Endodermal cell (in vitro differentiated cells): ENCODE measurements at places on chromosomes 1 and 21.

GRCh38 chr1:182607566-182607965 lies 3.4 kb upstream of the RGS16 start:
- no peak overlapping the region for H3K27ac ChIP-seq
- DNase-seq, result no peak

GRCh38 chr21:36916718-36917117 lies 49.8 kb downstream of the HLCS start:
- peaks cover 3% of the 10 kb centered on the region for H3K4me1 ChIP-seq
- DNase-seq, result no peak
- H3K36me3 ChIP-seq, result no peaks in the 10 kb centered on the region
- no peaks in the 10 kb centered on the region for H3K27me3 ChIP-seq
- H3K4me3 ChIP-seq, result no peak overlapping the region

- H3K27me3 ChIP-seq, result no peaks in the 10 kb centered on the region
- DNase-seq, result no peak
- no peak overlapping the region for H3K4me3 ChIP-seq
- H3K4me1 ChIP-seq, result peaks cover 10% of the 10 kb centered on the region
- H3K36me3 ChIP-seq, result no peaks in the 10 kb centered on the region
- peak overlapping the region; percentile 50 for H3K27ac ChIP-seq
These were observed 109.6 kb downstream of the ZBTB18 start for GRCh38 chr1:244160455-244161235.

DNA sequence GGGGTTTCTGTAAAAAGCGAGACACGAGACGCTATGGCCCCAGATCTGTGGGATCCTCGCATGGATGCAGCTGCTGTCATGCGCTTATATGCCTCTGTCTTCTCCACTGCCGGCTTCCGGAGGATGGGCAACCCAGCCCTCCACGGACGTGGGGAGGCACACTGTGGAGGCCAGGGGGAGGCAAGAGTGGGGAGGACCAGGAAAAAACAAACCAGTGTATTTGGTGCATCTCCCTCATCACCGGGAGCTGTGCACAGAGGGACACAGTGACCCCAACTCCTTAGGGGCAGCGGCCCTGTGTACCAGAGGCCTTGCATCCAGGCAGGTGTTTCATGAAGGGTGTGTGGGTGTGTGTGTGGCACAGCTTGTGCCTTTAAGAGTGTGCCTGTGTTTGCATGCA lies 95.0 kb downstream of the AJAP1 start:
- no peak for DNase-seq
- no peak overlapping the region for H3K4me3 ChIP-seq
- H3K36me3 ChIP-seq, result peaks cover 38% of the 10 kb centered on the region
- no peaks in the 10 kb centered on the region for H3K4me1 ChIP-seq
- no peaks in the 10 kb centered on the region for H3K27me3 ChIP-seq

GRCh38 chr21:18959817-18960216 lies 556.2 kb upstream of the TMPRSS15 start:
- no peak for DNase-seq
- H3K4me3 ChIP-seq, result no peak overlapping the region
- no peaks in the 10 kb centered on the region for H3K4me1 ChIP-seq
- no peak overlapping the region for H3K27ac ChIP-seq
